Activated B cell treated with CpG ODN at 0.5 μM for 24 hours (primary cell): ENCODE measurements at places on chromosomes 11 and 22.

DNA sequence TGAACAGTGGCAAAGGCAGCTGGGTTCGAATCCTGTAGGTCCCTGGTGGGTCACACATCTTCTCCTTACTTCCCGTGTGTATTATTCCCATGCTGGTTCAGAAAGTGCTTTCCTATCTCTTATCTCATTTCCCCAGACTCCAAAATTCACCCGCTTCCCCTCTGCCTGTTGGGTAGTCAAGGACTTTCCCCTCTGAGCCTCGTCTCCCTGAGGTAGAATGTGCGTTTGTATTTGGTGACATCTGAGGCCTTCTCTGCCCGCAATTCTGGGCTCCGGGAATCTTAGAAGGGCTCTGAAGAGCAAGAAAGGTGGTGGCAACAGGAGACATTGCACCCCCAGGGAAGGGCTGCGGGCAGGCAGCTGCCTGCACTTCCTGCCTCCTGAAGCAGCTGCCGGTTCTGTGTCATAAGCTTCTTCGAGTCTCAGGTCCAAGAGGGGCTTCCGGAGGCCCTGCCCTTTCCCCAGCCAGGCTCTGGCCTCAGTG is 5.9 kb downstream of the LRRC32 start:
- peak overlapping the region; percentile 50 for H3K27ac ChIP-seq
- peaks cover 29% of the 10 kb centered on the region for H3K27me3 ChIP-seq
- peak; percentile 33 for DNase-seq
- peak overlapping the region; percentile 59 for H3K4me3 ChIP-seq

GRCh38 chr22:31124811-31125465 is 2.2 kb downstream of the INPP5J start:
- H3K27ac ChIP-seq = no peak overlapping the region
- DNase-seq = no peak
- no peaks in the 10 kb centered on the region for H3K36me3 ChIP-seq
- peaks cover 4% of the 10 kb centered on the region for H3K4me1 ChIP-seq
- H3K27me3 ChIP-seq = peaks cover 9% of the 10 kb centered on the region

GRCh38 chr22:39098576-39098975 is 1.5 kb downstream of the APOBEC3H start:
- no peak for DNase-seq
- H3K27me3 ChIP-seq = no peaks in the 10 kb centered on the region
- H3K27ac ChIP-seq = peak overlapping the region; percentile 94
- H3K4me3 ChIP-seq = peak overlapping the region; percentile 73
- H3K36me3 ChIP-seq = no peaks in the 10 kb centered on the region
- peaks cover 65% of the 10 kb centered on the region for H3K4me1 ChIP-seq

DNA sequence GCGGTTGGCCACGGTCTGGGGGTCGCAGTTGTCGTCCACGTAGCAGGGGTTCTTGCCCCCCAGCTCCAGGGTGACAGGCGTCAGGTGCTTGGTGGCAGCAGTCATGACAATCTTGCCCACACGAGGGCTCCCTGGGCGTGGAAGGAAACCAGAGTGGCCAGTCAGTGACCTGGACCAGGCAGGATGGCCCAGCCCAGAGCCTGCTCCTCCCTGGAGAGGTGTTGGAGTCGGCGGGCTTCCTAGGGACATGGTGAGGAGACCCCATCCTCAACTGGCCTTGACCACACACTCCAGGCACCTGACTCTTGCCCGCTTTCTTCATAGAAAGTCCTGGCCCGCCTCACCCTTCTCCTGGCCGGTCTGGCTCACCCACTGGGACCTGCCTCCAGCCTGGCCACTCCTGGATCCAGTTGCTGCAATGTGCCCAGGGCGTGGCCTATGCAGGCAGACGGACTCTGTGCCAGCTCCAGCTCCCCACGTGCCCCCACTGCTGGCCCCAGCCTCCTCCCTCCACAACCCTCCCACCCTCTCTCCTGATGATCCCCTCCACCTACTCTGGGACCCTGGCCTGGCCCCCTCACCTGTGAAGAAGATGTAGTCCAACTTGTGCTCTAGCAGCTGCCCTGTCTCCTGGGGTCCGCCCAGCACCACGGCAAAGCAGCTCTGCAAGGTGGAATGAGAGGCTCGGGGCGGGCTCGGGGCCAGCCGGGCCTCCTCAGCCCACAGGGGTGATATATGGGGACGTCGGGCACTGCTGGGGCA is 8.7 kb downstream of the ALDH3B2 start:
- H3K27me3 ChIP-seq = no peaks in the 10 kb centered on the region
- H3K4me1 ChIP-seq = no peaks in the 10 kb centered on the region
- no peaks in the 10 kb centered on the region for H3K36me3 ChIP-seq
- H3K27ac ChIP-seq = no peak overlapping the region
- no peak overlapping the region for H3K4me3 ChIP-seq
- DNase-seq = no peak

DNA sequence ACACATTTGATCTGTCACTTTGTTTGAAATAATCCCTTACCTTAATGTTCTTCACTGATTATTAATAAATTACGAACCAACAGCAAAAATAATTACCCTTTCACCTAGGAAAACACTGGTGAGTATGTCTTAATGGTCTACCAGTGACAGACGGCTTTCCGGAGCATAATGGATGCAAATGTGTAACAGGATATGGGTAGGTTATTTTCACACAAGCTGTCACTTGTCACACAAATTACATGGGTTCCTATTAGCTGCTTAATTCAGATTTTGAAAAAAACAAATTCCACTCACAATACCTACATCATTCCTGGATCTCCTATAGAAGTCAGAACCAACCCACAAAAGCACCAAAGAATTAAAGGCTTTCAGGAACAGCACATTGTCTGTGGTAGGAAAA is 127.9 kb downstream of the WT1 start:
- H3K4me1 ChIP-seq = no peaks in the 10 kb centered on the region
- peaks cover 4% of the 10 kb centered on the region for H3K27me3 ChIP-seq
- H3K36me3 ChIP-seq = no peaks in the 10 kb centered on the region
- DNase-seq = no peak

DNA sequence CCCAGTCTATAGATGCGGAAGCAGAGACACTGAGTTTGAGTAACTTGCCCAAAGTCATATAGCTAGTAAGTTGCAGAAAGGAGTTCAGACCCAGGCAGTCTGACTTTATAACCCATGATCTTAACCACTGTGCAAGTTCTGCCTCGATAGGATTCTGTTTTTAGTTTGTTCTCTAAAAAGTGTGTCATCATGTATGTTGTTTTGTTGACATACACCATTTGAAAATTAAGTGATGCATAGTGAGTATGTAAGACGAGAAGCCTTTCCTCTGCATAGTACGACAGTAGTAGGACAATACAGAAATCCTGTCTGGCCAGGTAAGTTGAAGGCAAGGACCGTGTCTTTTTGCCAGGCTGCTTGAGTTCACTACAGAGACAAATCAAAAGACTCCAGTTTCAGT is 3.3 kb downstream of the ZC3H12C start:
- no peak overlapping the region for H3K4me3 ChIP-seq
- H3K27me3 ChIP-seq = peaks cover 38% of the 10 kb centered on the region
- DNase-seq = no peak
- H3K36me3 ChIP-seq = no peaks in the 10 kb centered on the region
- no peak overlapping the region for H3K27ac ChIP-seq

DNA sequence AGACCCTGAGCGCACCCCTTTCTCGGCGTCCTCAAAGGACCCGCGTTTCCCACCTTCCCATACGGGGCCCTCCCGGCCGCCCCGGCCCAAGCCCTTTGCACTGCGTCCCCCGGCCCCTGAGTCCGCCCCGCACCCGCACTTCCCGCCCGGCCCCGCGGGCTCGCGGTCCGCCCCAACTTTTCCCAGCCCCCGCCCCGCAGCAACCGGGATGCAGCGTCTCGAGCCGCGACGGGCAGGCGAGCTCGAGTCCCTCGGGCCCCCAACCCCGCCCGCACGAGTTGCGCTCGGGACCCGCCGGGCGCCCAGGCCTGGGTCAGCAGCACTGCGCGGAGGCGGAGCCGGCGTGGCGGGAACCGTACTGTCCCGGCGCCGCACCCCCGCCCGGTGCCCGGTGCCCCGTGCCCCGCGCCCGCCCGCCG is 371 bp downstream of the SMCO4 start:
- H3K27ac ChIP-seq = no peak overlapping the region
- H3K36me3 ChIP-seq = no peaks in the 10 kb centered on the region
- peaks cover 4% of the 10 kb centered on the region for H3K27me3 ChIP-seq
- DNase-seq = peak; percentile 37

GRCh38 chr22:48426466-48427380 is 1401.0 kb downstream of the BRD1 start:
- DNase-seq = no peak
- no peaks in the 10 kb centered on the region for H3K36me3 ChIP-seq
- H3K4me1 ChIP-seq = no peaks in the 10 kb centered on the region
- peaks cover 19% of the 10 kb centered on the region for H3K27me3 ChIP-seq

GRCh38 chr22:22684580-22685561 is 40.5 kb downstream of the GGTLC2 start:
- DNase-seq = no peak
- H3K27ac ChIP-seq = peak overlapping the region; percentile 27
- H3K27me3 ChIP-seq = no peaks in the 10 kb centered on the region
- H3K4me1 ChIP-seq = peaks cover 60% of the 10 kb centered on the region
- no peak overlapping the region for H3K4me3 ChIP-seq

- no peak for DNase-seq
- H3K4me3 ChIP-seq = no peak overlapping the region
- H3K27ac ChIP-seq = no peak overlapping the region
These were observed 72.8 kb upstream of the MYOD1 start for GRCh38 chr11:17646451-17647145.

DNA sequence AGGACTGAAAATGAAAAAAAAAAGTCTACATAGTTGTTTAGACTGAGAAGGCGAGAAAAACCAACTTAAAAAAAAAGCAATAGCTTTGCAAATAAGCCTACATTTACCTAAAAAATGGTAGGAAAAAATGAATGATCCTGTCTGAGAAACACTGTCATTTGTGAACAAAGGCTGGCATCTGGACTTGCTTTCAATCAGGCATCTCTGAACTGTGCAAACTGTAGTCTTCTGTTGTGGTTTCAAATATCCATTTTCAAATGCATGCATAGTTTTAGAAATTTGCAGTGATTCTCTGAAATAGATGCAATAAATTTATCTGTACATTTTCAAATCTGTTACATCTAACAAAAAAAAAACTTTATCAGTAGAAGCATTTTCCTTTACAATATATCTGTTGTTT is 106.1 kb upstream of the LUZP2 start:
- H3K27me3 ChIP-seq = no peaks in the 10 kb centered on the region
- no peak for DNase-seq

GRCh38 chr11:69027704-69028372 is 14.8 kb upstream of the MRGPRF start:
- no peak overlapping the region for H3K27ac ChIP-seq
- DNase-seq = no peak
- H3K4me3 ChIP-seq = no peak overlapping the region
- no peaks in the 10 kb centered on the region for H3K4me1 ChIP-seq

DNA sequence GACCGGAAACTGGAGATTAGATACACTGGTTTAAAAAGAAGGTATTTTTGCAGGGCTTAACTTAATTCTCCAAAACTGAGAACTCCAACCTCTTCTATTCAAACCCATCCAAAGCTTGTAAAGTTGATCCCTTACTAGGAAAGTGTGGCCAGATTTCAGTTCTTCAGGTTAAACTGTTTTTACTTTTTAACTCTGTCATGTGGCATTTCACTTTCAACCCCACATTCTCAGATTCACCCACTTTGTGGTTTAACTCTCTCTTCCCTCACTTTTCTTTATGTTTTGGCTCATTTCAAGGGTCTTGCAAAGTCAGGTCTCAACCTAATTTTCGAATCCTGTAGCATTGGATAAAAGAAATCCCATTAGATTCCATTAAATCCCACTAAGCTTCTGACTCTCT is 75.4 kb downstream of the MPPED2 start:
- DNase-seq = no peak
- no peak overlapping the region for H3K4me3 ChIP-seq

- no peak overlapping the region for H3K27ac ChIP-seq
- H3K36me3 ChIP-seq = peaks cover 13% of the 10 kb centered on the region
- no peak overlapping the region for H3K4me3 ChIP-seq
- H3K4me1 ChIP-seq = peaks cover 18% of the 10 kb centered on the region
- no peaks in the 10 kb centered on the region for H3K27me3 ChIP-seq
- no peak for DNase-seq
These were observed 43.3 kb downstream of the USP35 start for GRCh38 chr11:78231962-78232501.

- peaks cover 5% of the 10 kb centered on the region for H3K4me1 ChIP-seq
- H3K36me3 ChIP-seq = no peaks in the 10 kb centered on the region
- peaks cover 8% of the 10 kb centered on the region for H3K27me3 ChIP-seq
- no peak overlapping the region for H3K27ac ChIP-seq
- no peak for DNase-seq
These were observed 2.5 kb downstream of the CDC42EP2 start for GRCh38 chr11:65317025-65317786.

DNA sequence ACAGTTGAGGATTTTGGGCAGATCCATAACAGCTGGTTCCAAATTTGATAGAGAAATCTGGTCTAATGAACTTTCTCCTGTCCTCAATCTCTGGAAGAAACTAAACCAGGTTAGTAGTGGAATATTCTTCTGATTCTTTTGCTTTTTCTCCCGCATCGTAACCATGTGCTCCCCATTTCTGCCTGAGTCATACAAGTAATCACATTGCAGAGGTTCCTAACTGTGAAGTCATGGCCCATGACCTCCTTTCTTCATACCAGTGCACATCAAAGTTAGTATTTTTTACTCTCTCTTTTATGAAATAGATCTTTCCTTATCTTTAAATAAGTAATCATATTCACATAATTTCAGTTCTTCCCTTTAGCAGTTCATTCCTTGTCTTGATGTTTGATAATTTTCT is 249.0 kb downstream of the DYNC2H1 start:
- no peak for DNase-seq
- H3K36me3 ChIP-seq = no peaks in the 10 kb centered on the region
- no peaks in the 10 kb centered on the region for H3K27me3 ChIP-seq
- H3K4me3 ChIP-seq = no peak overlapping the region

- H3K36me3 ChIP-seq = no peaks in the 10 kb centered on the region
- no peak within 1 kb of the TSS for H3K4me3 ChIP-seq
- H3K4me1 ChIP-seq = peaks cover 60% of the 10 kb centered on the region
- no peak within 1 kb of the TSS for H3K27ac ChIP-seq
- no peak for DNase-seq
These were observed at the start of gene MYEOV for GRCh38 chr11:69293819-69294505. Gene MYEOV (plus strand): TSS chr11:69294155. CDS start chr11:69295355, 1,200 bp downstream.

DNA sequence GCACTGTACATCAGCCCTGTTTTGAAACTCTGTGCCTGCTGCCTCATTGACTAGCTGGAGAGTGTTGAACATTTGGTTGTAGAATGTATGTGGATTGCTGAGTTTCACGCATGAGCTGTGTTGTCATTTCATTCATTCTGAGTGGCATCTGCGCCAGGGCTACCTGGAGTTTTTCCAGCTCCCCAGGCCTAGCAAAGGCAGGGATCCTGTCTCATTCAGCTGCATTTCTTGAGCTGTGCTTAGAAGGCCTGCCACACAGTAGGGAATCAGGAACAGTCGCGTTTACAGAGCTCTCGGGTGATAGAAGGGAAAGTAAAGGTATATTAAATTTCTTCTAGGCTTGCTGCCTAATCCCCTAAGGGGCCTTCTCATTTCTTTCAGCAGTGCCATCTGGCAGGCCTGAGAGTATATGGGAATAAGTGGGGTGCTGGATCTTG is 44.3 kb downstream of the PTPRJ start:
- H3K27me3 ChIP-seq = no peaks in the 10 kb centered on the region
- DNase-seq = no peak
- peaks cover 54% of the 10 kb centered on the region for H3K4me1 ChIP-seq
- H3K36me3 ChIP-seq = peaks cover 6% of the 10 kb centered on the region
- H3K27ac ChIP-seq = peak overlapping the region; percentile 37
- no peak overlapping the region for H3K4me3 ChIP-seq
